Caki2 (cell line): ENCODE measurements at places on chromosomes 12 and 14.
A peak's percentile ranks its signal among the peaks of the same experiment; 100 is the strongest.

DNA sequence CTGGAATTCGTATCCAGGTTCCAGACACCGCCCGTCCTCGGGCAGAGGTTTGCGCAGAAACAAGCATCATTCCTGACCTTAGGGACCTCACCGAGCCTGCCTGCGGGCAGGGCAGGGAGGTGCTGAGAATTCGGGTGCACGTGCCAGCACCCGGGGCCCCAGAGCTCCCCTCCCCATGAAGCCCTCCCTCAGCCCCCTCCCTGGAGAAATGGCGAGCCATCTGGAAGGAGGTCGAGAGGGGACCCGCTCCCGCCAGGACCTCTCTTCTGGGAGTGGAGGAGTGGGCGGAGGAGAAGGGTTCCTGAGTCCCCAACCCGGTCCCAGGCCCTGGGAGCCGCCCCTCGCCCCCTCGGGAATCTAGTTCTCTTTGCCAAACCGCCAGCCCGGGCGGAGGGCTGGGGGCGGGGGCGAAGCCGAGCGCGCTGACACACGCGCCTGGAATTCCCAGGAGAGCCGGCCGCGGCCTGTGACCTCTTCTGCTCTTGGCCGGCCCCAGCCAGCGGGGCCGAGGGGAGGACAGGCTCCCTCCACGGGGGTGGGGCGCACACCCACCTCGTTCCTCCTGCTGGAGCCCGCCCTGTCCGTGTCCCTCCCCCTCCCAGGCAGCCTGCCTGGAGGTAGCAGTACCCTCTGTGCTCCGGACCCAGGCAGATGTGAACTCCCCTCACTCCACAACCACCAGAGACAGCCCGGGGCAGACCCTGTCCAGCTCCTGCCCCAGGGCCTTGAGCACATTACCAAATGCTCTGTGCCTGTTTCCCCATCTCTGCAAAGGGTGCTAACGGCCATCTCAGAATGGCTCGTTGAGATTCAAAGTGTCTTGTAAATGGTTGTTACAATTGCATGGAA is 23.0 kb upstream of the GPR132 start:
- DNase-seq: peak; percentile 89

DNA sequence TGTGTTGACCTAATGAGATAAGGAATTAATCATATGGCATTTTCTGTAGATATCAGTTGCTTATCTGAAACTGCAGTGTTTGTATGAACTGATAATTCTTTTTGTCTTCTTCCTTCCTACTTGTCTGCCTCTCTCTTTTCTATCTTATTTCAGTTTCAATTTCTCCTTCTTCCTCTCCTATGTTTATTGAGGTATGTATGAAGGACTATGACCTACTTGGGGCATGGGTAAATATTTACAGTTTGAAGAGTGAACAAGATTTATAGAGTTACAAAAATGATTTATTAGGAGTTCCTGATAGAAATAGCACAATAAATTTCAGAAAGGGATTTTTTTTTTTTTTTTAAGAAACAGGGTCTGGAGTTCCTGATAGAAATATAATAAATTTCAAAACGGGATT is 88.7 kb upstream of the MUCL1 start:
- DNase-seq: no peak

- no peak for DNase-seq
Observed at GRCh38 chr12:54240129-54240528, 39.8 kb downstream of the CBX5 start.

GRCh38 chr12:2363836-2364609 is 311.2 kb downstream of the CACNA1C start:
- no peak for DNase-seq

DNA sequence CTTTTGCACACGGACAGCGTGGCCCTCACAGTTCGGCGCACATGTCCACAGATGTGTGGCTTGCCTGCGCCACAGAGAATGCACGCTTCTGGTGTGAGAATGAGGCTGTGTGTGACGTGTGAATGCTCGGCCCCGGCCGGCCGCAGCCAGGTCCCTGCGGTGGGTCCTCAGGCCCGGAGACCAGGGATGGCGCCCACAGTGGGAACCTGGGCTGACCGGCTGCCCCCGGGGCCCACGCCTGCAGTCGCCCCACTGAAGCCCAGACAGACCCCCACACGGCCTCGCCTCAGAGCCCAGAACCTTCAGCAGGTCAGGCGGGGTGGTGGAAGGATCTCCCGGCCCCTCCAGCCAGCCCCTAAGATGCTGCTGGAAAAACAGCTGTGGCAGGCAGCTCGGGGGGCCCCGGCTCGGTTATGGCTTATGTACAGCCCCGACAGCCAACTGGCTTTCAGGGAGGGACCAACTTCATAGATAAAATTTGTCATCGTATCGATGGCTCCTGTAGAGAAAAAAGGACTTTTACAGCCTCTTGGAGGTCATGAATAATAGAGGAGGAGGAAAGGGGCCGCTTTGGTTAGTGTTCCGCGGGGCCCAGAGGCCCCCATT is 4.5 kb upstream of the C14orf180 start:
- DNase-seq: no peak

DNA sequence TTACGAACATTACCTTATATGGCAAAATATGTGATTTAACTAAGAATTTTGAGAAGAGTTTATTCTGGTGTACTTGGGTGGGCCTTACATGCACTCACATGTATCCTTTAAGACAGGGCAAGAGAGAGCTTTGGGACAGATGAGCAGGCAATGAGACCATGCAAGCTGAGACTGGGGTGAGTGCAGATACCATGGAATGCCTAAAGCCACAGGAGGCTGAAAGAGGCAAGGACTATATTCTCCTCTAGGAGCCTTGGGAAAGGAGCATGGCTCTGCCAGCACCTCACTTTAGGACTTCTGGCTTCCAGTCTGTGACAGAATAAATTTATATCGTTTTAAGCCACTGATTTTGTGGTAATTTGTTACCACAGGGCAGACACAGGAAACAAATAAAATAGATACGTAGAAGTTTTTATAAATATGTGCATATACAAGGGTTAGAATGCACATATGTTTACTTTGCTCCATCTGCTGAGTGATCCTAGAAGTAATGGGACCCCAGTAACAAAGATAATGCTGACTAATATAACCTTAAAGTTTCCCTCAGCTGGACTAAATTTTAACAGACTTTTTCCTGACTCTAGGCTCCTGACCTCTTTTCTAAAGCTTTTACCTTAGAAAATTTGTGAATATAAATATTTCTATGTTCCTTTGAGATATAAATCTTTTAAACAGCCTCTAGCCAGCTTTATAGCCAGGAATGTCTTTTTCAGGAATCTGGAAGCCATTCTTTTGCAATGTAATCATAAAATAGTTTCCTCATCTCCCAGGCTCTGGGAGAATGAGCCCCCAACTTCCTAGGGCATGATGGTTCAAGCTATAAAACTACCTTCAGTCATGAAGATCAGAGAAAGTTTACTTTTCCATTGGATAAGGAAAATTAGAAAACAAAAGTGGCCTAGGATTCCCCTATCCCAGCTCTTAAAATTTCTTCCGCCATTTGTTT is 216.8 kb downstream of the PPFIA2 start:
- no peak for DNase-seq

GRCh38 chr14:35335388-35336092 is 43.4 kb downstream of the PSMA6 start:
- peak; percentile 75 for DNase-seq

GRCh38 chr14:53634793-53635192 is 321.8 kb downstream of the BMP4 start:
- no peak for DNase-seq

DNA sequence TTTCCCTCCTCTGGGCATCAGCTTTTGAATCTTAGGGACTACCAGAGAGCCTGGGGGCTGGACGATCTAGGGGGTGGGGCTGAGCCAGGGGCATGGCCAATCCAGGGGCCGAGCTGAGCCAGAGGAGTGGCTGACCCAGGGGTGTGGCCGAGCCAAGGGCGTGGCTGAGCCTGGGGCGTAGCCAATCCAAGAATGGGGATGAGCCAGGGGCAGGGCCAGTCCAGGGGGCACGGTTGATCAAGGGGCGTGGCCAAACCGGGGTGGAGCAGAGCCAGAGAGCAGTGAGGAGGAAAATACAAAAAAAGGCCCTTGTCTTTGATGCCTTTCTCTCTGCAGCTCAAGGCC is 219.3 kb upstream of the NOS1 start:
- DNase-seq: peak; percentile 86

- DNase-seq: no peak
Observed at GRCh38 chr14:104094056-104094708, 8.7 kb downstream of the ASPG start.

- DNase-seq: no peak
Observed at GRCh38 chr12:122983789-122984515, 3.5 kb downstream of the ARL6IP4 start.

DNA sequence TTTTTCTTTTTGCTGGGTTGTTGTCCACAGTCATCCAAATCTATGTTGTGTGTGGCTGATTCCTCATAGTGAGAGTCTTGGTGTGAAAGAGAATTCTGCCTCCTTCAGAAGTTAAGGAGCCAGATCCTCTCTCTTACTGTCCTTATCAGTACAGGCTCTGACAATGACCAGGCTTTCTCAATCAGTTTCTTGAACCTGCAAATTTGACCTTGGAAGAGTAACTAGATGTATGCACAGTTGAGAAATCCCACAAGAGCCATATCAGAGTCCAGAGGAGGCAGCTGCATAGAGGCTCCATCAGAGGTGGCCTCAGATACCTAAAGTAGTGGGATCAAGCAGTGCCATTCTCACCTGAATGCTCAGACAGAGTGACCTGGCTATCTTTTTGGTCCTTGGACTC is 5.5 kb upstream of the GALC start:
- DNase-seq: no peak

DNA sequence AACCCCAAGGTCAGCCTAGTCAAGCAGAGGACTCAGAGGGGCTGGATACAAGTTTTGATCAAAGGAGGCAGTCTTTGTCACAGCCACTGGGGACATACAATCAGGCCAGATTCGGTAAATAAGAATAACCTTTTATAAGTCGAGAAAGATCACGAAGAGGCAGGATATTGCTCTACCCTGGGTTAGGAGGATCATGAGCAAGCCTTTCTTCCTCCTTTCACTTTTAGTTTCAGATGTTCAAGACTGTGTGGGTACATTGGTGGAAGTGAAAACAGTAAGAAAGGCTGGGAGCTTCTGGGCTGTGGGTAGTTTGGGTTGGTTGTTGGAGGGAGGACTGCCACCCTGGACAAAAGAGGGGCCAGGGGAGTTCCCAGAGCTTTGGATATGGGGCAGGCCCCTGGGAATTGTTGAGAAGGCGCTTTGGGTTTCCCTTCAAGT is 127.7 kb downstream of the SNAPC1 start:
- no peak for DNase-seq

DNA sequence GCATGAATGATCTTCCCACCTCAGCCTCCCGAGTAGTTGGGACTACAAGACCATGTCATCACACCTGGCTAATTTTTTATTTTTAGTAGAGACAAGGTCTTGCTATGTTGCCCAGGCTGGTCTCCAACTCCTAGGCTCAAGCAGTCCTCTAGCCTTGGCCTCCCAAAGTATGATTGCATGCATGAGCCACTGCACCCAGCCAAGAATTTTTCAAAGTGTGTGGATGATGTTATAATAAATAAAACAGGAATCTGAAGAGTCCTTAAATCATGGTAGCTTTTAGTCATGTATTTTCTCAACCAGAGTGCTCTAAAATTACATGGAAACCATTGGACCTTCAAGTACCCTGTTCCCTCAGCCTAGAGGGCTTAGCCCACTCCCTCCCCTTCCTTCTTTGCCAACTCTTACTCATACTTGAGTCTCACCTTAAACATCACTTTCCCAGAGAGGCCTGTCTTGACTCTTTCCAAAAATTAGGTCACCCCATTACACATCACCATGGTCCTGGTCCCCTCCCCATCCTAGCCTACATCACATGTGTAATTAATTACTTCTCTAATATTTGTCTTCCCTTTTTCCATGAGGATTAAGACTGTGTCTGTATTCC is 52.2 kb upstream of the BICDL1 start:
- no peak for DNase-seq

DNA sequence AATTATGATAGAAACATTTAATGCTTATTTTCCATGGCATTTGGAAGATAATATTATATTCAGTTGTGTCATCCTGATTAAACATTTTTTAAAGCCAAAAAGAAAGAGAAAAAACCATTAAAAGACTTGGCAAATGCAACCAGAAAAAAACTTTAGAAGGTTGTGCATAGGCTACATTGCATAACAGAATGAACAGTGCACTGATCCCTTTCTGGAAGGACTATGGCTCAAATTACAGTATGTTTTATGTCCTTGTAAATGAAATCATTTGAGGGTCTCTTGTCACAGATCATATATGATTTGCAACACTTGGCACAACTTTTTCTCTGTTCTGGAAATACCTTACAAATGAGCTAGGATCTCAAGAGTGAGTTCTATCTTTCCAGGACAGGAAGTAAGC is 275.2 kb upstream of the FLRT2 start:
- DNase-seq: no peak

DNA sequence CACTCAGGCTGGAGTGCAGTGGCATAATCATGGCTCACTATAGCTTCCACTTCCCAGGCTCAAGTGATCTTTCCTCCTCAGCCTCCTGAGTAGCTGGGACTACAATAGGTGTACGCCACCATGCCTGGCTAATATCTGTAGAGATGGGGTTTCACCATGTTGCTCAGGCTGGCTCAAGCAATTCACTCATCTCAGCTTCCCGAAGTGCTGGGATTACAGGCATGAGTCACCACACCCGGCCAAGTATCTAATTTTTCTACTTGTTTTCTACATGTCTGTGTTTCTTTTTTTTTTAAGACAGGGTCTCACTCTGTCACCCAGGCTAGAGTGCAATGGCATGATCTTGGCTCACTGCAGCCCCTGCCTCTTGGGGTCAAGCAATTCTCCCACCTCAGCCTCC is 119.7 kb upstream of the MED13L start:
- DNase-seq: no peak

- no peak for DNase-seq
Observed at GRCh38 chr12:97555547-97556187, 93.1 kb downstream of the RMST start.

GRCh38 chr14:35965400-35965799 is 139.3 kb downstream of the BRMS1L start:
- no peak for DNase-seq

- DNase-seq: peak; percentile 73
Observed at GRCh38 chr12:26271889-26272492, 76.6 kb downstream of the SSPN start.

DNA sequence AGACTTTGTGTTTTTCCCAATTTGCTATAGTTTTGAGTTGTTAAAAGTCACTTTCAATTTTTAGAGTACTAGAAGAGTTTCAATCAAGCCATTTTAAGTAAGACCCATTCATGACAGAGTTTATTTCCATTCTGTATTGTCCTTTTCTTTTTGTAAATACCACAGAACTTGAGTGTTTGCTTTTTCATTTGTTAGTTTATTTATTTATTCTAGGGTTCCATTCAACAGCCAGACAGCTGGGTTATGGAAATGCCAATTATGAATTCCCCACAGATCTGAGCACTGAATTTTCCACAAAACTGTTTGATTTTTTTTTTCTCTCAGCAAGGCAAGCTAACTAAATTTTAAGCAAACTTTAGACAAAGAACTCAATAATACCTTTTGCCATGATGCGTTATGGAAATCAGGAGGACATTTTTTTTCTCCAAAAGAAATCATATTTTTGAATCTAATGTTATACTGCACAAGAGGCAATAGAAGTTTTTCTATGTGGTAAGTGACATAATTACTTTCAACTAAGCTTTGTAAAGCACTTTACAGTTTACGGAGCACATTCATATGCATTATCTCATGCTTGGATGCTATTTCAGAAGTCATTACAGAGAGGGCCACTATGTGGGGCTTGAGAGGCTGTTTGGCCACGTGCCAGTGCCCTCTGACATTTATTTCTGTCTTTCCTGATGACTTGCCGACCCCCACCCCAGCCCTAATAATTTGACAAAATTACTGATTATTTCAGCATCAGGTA is 181.5 kb downstream of the VRK1 start:
- no peak for DNase-seq

- no peak for DNase-seq
Observed at GRCh38 chr12:75120311-75120711, 89.3 kb downstream of the KCNC2 start.

GRCh38 chr12:57707250-57707649 is 13.3 kb downstream of the OS9 start:
- DNase-seq: no peak
